ELR (cell line): ENCODE measurements at places on chromosomes 7 and 10.

DNA sequence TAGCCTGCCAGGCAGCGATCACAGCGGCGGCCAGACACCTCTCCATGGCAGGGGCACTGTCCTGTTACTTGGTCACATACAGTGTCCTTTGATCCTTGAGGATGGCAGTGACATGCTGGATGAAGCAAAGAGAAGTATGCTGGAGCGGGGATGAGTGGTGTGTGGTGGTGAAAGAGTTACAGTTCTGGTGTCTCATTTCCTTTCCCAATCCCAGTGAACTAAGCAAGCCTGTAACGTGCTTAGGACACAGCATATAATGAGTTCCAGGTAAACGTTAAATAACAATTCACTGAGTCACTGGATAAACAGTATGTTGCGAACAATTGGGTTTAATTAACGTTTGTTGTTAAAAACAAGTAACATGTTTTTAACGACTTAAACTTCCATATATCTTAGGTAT, 63.5 kb upstream of the LAMB1 start:
- peak; percentile 61 for DNase-seq

DNA sequence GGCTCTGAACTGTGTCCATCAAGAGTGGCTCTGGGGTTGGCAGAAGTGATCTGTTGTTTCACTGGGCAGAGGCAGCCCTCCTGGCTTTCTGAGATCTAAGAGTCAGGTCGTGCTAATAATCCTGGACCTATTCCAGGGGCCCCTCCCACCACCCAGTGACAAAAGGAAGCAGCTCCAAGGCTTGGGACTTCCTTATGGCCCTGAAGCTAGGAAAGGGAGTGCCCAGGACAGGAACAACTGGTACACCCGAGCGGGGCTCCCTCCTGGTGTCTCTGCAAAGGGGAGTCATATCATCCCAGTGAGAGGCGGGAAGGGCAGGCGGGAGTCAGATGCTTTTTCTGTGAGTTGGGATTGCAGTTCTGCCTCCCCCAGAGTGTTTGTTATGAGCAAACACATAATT, 32.3 kb downstream of the RPS24 start:
- no peak for DNase-seq

GRCh38 chr7:155568333-155568660, 21.9 kb upstream of the CNPY1 start:
- DNase-seq = no peak

DNA sequence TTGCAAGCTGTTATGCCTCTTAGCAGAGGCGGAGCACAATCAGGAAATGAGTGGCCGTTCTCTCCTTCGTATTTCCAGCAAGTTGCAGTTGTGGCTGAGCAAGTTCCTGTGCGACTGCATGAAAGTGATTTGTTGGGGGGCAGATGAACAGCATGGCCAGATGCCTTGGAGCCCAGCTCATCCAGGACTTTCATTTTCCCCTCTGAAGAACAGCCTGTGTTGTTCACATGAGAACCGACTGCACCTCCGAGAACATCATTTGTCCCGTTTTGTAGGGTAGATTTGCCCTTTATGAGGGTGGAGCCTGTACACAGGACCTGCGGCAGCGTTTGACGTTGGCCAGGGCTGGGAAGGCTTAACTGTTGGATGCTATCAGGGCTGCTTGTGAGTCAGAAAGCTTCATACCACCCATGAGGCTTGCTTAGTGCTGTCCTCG, 4.4 kb downstream of the BAG3 start:
- peak; percentile 94 for DNase-seq

DNA sequence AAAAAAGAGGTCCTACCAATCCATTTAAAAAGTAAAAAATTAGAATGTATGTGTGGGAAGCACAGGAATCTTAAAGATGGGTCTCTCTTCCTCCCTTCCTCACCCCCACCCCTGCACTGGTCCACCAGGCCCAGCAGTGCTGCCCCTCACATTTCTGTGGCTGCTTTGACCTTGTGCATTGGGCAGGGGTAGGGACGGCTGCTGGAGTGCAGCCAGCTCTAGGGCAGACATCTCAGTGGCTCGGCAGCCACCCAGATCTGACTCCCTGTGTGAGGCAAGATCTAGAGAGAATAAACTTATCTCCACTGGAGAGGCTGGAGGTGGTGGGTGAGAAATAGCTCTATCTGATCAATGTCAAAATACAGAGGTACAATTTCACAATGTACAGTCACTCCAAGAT, 6.7 kb downstream of the FAM180A start:
- DNase-seq = no peak

DNA sequence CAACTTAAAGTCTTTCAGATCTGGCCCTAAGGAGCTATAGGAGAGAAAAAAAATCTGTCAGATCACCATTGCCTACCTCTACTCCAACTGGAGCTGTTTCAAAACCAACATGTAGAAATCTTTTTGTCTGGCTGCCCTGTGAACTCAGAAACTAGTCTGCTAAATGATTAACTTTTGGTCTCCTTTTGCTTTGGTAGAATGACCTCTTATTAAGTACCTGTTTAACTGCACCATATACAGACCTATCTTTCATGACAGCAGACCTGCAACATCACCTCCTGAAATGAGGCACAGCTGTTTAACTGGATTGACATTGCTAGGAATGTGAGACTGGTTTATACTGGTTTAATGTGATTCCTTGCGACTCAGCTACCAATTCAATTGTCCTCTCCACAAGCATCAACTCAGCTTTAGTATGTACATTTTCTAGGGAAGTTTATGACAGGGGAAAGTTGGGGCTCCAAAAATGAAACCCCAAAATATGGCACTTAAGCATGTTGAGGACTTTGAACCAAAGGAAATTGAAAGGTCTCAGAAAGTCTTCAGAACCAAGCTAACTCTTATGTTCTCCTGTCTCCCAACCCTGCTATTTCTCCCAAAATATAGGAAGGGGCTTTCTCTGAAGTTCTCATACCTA, 1.8 kb downstream of the CYP3A43 start:
- DNase-seq = no peak

DNA sequence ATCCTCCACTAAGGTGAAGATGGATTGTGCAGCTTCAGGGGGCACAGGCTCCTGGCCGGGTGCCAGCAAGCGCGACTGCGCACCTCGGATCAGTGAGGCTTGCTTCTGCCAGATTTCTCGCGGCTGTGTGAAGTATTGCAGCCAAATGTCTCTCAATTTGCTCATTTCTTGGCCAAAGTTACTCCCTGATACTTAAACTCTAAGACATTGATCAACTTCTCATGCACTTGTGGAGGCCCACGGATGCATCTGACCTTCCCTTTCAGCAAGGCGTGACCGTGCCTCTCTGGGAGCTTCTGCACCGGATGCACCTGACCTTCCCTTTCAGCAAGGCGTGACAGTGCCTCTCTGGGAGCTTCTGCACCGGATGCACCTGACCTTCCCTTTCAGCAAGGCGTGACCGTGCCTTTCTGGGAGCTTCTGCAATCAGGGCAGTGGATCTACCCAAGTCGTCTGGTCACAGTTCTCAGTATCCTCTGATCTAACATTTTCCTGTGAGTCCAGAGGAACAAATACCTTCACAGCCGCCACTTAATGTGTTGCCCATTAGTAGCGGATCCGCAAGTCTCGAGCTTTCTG, 248.3 kb downstream of the ADARB2 start:
- no peak for DNase-seq

DNA sequence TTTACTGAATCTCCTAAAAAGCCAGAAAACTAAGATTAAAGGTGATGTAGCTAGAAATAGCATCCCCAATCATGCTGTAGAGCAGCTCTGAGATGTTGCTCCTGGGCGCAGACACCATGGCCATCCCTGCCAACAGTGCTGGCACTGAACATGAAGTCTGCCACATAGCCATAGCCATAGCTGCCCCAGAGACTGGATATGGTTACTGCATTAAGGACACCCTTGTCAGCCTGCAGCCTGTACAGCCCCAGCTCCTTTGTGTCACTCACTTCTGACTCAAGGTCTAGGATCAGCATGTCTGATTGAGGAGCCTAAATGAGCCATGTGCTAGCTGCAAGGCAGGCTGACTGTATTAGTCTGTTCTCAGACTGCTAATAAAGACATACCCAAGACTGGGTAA, 284.6 kb downstream of the RPS24 start:
- DNase-seq = no peak

DNA sequence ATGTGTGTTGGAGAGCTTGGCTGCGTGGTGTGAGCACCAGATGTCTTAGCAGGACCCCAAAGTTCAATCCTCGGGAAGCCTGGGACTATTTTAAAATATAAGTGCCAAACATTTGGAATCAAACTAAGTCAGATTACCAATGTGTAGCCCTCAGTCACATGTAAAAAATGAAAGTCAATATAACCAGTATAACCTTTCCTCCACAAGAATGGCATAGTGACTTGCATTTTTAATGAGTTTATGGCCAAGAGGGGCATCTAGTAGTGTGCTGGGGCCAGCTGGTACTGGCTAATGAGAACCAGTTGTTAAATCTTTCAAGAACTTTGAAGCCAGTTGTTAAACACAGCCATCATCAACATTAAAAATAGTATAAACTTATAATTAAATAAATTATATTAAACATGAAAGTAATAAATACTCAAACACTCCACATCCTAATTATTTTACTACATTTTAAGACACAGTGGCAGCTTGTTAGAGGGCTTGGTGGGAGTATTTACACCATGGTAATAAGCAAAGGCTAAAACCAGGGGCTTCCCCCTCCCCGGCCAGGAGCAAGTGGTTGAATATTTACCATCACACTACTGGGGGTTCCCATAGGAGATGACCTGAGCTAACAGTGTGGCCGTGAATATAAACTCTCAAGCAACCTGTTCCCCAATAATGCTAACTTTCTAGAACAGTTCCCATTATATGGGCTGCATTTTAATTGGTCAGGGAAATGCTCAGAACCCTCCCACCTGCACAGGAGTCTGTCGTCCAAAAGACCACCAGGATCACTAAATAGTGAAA, 7.9 kb upstream of the FAM170B start:
- DNase-seq = no peak

GRCh38 chr10:48460182-48460581, 144.7 kb downstream of the ARHGAP22 start:
- no peak for DNase-seq

DNA sequence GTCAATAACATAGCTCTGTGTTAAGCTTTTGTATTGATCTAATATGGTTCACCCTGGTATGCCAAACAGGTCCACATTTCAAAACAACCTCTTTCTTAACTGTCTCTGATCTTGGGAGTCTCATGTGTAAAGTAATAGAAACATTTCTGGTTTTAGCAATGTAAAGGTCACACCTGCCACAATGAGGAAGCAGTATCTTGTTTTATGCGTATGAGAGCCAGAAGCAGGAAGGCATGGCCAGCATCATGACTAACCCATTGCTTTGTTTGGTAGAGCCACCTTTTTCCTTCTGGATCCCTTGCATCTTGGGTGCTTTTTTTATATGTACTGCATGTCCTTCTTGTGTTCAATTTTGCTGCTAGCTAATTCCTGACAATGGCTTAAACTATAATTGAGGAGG, 411.3 kb upstream of the SEMA3C start:
- no peak for DNase-seq

- DNase-seq = peak; percentile 72
Measured at GRCh38 chr10:113386005-113386404, 166.8 kb upstream of the HABP2 start.

DNA sequence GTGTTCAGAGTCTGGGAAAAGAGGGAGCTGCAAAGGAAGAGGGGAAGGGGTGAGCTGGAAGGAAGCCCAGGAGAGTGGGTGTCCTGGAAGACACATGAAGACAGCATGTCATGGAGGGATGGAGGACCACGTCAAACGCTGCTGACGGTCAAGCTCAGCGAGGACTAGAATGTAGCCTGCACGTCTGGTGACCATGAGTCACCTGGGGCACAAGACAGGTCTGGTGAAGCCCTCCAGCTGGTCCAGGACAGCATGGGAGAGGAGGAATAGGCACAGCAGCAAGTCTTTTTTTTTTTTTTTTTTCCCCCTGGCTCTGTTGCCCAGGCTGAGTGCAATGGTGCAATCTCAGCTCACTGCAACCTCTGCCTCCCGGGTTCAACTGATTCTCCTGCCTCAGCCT, 19.6 kb upstream of the AMZ1 start:
- DNase-seq = peak; percentile 24

DNA sequence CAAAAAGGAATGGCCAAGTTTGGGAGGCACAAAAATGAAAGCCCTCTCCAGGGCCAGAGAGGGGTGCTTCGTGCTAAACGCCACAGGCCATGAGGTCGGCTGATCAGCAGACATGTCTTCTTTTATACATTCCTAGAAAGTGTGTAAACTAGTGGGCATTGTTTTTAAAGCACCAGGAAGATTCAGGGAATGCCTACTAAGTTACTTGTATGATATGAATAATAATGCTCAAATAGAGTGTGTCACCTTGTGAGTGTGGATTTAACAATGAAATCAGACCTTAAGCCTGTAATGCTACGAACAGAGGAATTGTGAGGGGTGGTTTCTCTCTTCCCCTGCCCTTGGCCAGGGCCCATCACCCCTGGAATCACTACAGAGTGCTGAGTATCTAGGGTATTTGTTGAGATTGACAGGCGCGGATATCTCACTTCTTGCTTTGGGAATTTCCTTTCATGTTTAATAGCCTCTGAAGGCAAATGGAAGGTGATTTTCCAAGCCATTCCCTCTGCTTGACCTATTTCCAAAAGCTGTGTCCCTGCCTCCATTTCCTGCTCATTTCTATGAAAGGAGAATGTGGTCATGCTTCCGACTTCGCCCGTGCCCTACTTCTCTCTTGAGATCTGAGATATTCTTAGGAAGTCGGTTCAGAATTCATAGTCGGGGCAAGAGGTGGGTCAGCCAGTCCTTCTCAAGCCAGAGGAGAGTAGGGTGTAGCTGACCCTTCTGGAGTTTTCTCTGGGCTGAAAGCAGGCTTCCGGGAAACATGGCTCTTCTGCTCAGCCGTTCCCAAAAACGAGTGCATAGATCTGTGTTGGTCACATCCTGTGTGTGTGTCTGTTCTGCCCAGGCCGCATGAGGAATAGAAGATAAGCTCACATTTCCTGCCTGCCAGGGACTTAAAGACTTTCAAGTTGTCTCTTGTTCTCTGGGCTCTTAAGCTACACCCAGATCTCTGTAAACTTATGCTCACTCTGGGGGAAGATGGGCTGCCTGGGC, 167.8 kb upstream of the ITGB1 start:
- DNase-seq = peak; percentile 42

- DNase-seq = no peak
Measured at GRCh38 chr10:89296220-89296648, 5.6 kb upstream of the IFIT2 start.

GRCh38 chr7:107891636-107892366, 818 bp downstream of the DLD start:
- peak; percentile 49 for DNase-seq

GRCh38 chr7:122803323-122803722, 82.9 kb downstream of the CADPS2 start:
- DNase-seq = peak; percentile 0

DNA sequence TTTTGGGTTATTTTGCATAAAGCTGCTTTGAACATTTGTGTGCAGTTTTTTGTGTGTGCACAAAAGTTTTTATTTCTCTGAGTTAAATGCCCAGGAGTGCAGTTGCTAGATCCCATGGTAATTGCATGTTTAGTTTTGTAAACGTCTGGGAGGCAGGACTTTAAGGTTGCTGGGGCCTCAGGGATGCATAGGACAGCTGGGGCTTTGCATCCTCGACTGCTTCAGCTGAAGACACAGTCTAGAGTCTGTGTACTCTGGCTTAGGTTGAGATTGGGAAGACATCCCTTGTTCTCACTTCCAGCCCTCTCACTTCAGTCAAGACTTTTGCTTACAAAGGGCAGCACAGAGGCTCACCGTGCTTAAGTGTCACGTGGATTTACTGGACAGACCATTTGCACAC, 94.5 kb upstream of the INSYN2A start:
- no peak for DNase-seq
